ENCODE measurements at places on chromosomes 5 and 9.

DNA sequence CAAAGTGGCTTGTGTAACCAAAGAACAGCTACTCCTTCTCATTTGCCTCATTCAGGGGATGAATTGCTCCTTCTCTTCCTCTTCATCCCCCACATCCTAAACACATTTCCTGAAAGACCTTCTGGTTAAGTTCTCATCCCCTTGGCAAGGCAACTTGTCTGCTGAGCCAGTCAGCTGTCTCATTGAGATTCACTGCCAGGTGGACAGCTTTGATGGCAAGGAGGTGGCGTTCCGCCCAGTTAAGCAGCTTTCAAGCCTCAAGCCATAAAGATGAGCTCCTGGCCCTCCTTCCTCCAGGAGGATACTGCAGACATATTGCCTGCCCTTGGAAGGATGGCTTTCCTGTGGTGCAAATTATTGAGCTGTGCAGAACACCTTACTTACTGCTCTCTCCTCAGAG is 448.6 kb upstream of the MPDZ start:
- DNase-seq: no peak

- no peak for DNase-seq
These were observed 17.7 kb downstream of the RFESD start for GRCh38 chr5:95664204-95664786.

GRCh38 chr5:146111409-146111808 is 6.0 kb upstream of the PLAC8L1 start:
- DNase-seq: no peak

GRCh38 chr5:54401515-54401914 is 54.0 kb upstream of the HSPB3 start:
- DNase-seq: no peak

GRCh38 chr5:40877371-40877988 is 31.8 kb upstream of the C7 start:
- DNase-seq: no peak

DNA sequence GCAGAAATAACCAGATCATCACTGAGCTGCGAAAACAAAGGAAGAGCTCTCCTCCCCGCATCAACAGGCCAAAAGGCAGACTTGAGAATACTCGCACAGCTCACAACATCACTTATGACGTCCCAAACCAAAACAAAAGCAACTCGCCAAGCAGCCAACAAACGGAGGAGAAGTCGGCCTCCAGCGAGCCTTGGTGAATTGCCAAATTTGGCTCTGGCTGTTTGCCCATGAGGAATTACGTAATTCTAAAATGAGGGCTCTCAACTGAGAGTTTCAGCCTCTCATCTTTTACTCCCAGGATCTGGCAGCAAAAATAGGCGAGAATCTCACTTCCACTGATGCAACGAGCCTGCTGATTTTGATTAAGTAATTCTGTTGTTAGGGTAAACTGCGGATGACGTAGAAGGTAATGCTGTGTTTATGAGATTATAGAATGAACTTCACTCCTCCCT is 51.7 kb upstream of the SEMA6A start:
- no peak for DNase-seq

DNA sequence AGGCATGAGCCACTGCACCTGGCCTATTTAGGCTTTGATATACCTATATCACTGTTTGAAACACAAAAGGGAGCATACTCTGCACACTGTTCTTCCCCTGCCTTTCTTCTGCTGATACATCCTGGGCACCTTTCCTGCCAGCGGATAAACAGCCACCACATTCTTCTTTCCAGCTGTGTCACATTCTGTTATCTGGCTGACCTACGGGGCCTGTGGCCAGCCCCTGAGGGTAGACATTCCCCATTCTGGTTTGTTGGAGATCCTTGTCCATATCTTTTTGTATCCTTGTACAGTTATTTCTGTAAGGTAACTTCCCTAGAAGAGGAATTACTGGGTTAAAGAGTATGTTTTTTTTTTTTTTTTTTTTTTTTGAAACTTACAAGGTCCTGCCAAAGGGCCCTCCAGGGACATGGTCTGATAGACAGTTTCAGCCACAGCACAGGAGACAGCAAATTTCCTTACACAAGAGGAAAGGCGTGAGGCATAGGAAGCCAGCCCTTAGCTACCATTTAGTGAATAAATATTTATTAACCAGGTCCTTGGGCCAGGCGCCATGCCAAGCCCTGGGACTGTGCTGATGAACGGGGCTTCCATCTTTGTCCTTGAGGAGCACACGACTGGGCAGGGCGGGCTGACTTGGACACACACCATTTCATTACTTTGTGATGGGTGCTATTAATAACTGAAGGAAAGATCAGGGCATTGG is 57.8 kb downstream of the ERGIC1 start:
- no peak for DNase-seq

DNA sequence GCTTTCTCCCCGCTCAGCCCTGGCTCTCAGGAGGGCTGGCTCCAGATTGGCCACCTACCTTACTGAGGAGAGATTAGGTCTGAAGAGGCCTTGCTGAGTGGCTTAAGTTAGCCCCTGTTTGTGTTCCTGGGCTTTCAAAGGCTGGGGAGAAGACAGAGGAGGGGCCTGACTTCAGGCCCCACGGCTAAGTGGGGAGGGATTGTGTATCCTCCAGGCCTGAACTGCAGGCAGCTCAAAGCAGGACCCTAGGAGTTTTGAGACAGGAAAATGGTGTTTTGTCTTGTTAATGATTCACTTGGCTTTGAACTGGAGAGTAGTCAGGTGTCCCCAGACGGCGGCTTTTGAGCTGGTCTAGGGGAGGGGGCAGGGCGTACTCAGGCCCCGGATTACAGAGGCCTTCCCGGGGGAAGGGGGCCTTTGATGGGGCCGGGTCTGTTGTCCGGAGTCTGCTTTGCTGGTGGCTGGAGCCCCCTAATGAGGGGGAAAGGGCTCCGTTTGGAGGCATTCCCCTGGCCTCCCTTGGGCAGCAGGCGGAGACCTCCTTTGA is 162.0 kb upstream of the SMIM23 start:
- no peak for DNase-seq

DNA sequence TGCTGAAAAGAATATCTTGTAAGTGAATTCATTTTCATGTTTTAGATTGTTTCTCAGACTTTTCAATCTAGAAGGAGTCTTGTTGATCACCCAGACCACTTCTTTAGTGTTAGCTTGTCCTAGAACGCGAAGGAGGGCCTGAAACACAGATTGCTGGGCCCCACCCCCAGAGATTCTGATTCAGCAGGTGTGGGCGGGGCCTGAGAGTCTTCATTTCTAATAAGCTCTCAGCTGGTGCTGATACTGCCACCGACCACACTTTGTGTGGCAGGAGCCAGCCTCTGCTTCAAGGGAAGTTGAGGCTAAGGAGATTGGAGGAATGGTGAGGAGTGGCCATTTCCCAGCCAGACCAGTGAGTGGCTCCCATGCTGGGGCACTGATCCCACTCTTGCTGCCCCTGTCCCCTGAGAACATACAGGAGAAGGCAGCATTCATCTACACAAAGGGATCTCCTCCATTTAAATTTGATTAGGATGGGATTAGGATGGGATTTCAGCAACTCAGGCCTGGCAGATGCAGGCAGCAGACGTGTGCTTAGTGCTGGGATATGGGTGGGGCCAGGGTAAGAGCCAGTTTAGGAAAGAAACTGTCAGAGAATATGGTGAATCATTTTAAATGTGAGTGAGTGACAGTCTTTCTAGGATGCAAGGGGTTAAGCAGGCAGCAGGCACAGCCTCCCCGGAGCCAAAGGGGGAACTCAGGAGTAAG is 35.9 kb downstream of the ZNF618 start:
- no peak for DNase-seq

DNA sequence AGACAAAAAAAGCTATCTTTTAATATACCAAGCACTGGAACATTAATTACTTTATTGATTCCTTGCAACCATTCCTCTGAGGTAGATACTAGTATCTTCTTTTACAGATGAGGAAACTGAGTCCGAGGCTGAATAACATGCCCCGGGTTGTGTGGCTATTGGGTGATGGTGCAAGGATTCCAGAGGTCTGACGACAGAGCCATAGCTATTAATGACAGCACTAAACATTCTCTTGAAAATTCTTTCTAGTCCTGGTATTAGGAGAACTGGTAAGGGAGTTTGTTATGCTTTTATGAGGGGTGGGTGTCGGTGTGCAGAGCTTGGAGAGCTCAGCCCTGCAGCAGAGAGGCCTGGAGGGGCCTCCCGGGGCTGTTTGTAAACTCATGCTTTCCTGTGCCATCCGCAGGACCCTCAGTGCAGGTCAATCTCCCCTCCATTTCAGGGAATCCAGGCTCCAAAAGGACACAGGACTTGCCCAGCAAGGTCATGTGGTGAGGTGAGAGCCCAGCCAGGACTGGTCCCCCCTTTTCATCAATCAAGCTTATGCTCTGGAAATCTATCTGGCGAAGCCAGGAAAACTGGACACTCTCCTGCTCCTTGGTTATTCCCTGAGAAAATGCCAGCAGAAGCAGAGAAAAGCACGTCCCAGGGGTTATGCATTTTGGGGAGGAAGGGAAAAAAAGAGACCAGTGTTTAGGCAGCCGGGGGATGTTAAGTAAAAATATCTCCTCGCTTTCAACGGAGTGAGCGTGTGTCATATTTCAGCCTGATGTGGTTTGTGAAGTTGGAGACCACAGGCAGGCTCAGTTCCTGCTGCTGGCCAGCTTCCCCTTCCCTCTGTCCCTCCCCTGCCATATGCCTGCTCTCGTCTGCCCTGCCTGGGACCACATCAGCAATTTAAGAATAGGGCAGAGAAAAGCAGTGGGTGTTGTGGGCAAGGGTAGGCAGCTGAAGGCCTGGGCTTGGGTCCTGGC is 3.7 kb downstream of the GSN start:
- no peak for DNase-seq

DNA sequence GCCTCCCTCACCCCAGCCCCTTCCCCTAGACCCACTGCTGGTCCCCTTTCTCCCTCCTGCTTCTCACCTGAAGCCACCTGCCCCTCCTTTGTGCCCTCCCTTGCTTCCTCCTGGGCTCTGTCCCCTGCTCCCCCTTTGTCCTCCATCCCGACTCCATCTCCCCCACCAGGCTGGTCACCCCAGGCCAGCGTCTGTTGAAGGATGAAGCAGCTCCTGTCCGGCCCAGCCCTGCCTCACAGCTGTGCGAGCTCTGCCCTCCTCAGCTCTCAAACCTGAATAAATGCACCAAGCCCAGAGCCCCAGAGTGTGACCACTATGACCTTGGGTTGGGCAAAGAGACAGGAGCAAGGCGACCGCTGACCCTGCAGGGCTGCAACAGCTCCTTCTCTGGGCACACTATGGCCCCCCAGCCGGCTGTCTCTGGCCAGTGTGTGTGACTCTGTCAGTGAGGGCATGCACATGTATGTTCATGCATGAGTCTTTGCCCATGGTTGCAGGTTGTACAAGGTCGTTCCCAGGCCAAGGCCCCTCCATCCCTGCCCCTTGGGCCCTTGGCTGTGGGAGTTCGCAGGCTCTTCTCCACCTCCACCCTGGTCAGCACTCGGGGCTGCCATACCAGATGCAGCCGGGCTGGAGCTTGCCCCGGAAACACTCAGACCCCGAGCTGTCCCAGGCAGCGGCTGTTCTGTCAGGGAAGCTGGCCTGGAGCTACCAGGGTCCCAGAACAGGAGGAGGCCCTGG is 3.3 kb downstream of the LCN12 start:
- no peak for DNase-seq

GRCh38 chr5:89228355-89228754 is 345.4 kb upstream of the MEF2C start:
- DNase-seq: no peak

GRCh38 chr9:136691316-136692184 is 4.3 kb upstream of the AGPAT2 start:
- no peak for DNase-seq

- no peak for DNase-seq
These were observed 113.3 kb upstream of the SPATA31D4 start for GRCh38 chr9:81814794-81815464.

DNA sequence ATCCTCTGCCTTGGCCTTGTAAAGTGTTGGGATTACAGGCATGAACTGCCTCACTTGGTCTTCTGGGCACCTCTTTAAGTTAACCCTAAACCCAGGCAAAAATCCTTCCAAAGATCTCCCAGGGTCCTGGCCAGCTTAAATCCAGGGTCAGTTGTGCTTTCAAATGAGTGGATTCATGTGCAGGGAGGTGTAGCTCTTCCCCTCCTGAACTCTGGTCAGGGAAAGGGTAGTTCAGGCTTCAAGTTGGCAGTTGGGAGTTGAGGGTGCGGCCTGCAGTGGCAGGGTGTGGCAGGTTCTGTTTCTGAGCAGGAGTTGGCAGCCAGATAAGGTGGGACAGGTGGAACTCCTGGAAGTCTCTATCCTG is 3.6 kb downstream of the HNRNPAB start:
- DNase-seq: no peak

DNA sequence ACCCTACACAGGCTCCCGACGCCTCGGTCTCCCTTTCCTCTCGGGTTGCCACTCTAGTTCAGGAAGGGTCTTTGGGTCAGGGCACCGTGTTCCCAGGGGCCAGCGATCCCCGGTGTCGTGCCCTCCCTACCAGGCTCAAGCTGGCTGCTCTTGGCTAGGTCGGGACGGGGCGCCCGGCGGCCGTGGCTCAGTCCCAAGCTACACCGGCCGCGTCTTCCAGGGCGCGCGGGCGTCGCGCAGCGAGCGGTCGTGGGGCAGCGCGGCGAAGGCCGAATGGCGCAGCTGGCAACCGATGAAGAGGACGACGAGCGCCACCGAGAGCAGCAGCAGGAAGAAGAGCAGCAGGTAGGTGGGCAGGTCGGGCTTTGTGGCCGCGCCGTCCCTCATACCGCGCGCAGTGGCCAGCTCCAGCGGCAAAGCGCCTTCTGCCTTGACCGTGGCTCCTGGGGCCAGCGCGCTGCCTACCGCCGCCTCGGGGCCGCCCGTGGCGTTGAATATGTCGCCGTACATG is 892 bp downstream of the SMIM32 start:
- no peak for DNase-seq

- DNase-seq: no peak
These were observed 264.3 kb upstream of the KCNN2 start for GRCh38 chr5:114097570-114097969.

DNA sequence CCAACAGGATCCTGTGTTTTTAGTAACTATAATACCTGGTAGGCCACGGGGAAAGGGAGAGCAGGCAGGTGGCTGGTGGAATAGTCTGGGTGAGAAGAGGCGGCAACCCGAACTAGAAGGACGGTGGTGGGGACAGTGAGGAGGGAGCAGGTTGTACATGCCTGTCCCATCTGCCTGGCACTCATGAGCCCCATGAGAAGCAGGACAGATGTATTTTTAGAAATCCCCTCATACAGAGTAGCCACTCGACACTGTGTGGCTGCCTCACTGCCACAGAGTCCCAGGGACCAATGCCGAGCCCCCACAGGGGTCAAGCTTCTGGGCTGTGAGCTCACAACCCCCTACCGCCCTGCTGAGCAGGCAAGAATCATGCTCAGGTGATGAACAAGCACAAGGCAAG is 136.6 kb downstream of the SEC61B start:
- no peak for DNase-seq

- no peak for DNase-seq
These were observed 72.8 kb downstream of the INSL6 start for GRCh38 chr9:5112646-5113045.

DNA sequence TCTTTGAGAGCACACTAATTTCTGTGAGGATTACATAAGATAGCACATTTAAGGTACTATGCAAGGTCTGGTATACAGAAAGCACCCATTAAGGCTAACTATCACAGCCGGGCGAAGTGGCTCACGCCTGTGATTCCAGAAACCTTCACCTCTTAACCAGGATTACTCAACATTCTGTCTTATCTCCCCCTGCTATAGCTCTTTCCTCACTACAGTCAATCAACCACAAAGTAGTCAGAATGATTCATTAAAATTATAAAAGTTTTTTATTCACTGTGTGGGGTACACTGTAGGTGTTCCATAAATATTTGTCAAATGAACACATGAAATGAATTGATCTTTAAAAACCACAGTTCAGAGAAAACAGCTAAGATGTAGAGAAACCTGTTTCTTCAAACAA is 48.7 kb downstream of the CHD1 start:
- no peak for DNase-seq

GRCh38 chr5:4762316-4762715 is 377.8 kb upstream of the ADAMTS16 start:
- DNase-seq: no peak

Measured in stimulated activated CD8-positive, alpha-beta memory T cell treated with anti-CD3 and anti-CD28 coated beads, Interleukin-2, amount 100 ng/mL, for 1 hour (primary cell).